Tongue (tissue), 3 donors: ENCODE measurements at places on chromosomes 7 and 10.

GRCh38 chr7:155508376-155509358 is 37.7 kb downstream of the CNPY1 start:
- DNase-seq, result peak; percentile 27

DNA sequence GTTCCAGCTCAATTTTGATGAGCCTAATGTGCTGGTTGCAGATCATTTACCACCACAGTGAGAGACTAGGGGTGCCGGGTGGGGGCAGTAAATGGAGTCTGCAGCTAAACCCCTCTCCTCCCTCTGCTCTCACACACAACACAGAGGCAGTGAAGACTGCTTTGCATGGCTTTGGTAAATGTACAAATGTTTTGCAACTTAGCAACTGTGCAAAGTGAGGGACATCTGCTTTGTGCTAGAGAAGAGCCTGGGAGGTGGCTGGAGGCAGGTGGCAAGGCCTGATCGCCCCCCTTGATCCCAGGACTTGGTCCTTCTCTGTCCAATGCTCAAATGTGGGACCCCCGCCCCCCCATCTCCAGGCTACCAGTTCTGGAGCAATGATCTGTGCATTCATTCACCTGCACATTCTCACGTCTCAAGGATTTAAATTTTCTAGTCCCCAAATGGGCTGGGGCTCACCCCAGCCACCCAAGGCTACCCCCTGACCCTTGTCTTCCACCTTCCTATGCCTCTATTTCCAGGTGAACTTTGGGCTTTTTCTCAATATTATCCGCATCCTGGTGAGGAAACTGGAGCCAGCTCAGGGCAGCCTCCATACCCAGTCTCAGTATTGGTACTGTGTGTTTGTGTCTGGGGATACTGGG is 11.6 kb downstream of the GHRHR start:
- no peak for DNase-seq

DNA sequence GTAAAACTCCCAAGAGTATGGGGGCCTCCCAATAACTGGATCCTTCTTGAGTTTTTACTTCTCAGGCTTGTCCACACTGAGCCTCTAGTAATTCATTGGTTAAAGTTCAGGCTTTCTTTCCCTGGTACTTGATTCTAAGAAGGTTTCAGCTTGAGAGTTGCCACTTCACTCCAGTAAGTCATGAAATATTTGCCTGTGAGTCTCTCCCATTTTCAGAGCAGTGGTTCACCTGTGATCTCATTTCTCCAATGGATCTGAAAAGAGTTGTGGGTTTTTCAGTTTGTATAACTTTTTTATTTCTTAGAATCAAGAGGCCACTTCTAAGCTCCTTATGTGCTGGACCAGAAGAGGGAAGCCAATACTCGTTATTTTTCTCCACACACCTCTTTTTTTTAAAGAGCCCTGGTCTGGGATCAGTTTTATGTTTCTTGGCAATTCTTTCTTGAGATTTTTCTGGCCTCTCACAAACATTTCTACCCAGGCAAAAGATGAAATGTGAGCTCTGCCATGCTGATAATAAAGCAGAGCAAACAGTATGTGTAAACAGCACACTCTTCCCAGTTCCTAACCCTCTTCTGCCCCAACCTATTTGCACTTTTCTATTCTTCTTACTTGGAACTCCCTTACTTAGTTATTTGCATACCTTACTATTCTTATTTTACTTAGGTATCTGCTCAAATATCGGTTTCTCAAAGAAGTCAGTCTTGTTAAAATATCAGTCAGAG is 983.4 kb downstream of the CCSER2 start:
- no peak for DNase-seq

DNA sequence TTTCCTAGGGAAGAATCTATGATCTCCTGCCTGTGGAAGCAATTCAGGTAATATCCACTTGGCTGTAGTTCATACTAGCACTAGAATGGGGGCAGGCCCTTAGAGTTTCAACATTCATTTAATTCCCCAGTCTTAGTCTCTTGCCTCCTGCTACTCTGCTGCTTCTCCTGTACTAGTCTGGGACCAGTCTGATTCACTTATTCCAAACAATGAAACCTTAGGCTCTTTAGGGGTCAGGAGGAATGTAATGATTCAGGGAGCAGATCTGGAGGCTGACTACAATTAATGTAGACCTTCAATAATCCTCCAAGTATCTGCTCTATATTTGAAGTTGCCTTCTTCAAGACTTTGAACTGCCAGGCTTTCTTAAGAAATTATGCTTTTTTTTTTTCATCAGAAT is 101.8 kb downstream of the GNAT3 start:
- no peak for DNase-seq

DNA sequence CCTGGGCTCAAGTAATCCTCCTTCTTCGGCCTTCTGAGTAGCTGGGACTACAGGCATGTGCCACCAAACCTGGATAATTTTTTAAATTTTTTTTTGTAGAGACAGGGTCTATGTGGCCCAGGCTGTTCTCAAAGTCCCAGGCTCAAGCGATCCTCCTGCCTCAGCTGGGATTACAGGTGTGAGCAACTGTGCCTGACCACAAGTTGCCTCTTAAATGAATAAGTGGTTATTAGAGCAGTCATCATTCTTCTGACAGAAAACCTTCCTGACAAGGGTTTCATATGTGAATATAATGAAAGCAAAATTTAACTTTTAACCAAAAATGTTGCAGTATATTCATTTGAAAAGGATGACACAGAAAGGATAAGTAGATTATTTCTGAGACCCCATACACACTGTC is 532.5 kb downstream of the GRM8 start:
- DNase-seq, result no peak

- DNase-seq, result no peak
Measured at GRCh38 chr7:2785071-2785500, 59.0 kb downstream of the GNA12 start.

DNA sequence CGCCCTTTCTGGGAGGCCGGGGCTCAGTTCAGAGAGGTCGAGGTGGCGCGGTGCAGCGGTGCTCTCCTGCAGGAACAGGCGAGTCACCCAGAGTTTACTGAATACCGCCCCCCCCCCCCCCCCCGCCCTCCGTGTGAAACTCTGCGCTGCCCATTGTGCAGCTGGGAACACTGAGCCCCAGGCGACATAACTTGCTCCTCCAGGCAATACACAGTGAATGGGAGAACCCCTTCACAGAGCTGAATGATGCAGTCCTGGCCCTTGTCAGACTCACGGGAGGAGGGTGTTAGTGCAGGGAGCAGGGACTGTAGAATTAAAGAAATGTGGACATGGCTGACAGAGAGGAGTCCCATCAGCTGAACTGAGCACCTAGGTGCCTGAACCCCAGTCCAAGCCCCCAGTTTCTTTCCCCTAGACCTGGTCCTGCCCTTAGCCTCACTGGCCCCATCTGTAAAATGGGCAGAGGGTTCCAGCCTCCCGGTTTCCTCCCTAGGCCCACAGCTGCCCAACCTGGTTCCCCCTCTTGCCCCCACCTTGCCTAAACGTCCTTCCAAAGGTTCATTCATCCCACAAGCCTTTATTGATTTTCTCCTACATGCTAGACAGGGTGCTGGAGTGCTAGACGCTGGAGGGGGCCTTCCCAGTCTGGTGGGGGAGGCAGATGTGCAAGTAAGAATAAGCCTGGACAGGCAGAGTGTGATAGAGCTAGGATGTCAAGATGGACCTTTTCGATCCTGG is 869 bp upstream of the LOXL4 start:
- no peak for DNase-seq

- DNase-seq, result no peak
Measured at GRCh38 chr10:74178042-74178791, 27.2 kb downstream of the ADK start.

DNA sequence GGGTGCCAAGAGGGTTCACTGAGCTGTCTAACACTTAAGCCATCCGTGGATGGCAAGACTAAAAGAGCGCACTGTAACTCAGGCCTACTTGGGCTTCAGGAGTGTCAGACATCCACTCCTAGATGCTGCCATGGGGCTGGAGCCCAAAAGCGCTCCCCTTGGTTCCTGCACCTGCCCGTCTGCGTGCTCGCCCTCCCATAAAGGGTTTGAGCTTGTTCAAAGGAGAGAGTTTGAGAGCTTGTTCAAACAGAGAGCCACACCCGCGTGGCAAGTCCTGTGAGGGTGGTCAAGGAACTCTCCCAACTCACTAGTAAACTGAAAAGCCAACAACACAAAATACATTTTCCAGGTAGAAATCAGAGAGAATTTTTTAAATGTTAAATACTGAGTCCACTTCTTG is 256.7 kb downstream of the SEMA3A start:
- no peak for DNase-seq

GRCh38 chr7:2814186-2814945 is 29.7 kb downstream of the GNA12 start:
- DNase-seq, result no peak

DNA sequence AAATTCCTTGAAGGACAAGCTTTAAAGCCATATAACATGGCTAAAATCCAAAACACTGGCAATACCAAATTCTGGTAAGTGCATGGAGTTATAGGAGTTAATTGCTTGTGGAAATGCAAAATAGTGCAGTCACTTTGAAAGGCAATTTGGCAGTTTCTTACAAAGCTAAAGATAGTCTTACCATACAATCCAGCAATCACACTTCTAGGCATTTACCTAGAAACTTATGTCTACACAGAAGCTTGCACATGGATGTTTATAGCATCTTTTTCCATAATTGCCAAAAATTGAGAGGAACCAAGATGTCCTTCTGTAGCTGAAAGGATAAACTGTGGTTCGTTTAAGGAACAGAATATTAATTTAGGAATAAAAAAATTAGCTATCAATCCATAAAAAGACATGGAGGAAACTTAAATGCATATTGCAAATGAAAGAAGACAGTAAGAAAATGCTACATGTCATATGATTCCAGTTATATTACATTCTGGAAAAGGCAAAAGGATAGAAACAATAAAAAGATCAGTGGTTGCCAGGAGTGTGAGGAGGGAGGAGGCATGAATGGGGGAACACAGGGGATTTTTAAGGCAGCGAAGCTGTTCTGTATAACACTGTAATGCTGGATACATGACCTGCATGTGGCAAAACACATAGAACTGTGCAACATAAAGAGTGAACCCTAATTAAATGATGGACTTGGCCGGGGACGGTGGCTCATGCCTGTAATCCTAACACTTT is 51.9 kb downstream of the GNAT3 start:
- no peak for DNase-seq
